ENCODE measurements at places on chromosomes 11 and 22.

DNA sequence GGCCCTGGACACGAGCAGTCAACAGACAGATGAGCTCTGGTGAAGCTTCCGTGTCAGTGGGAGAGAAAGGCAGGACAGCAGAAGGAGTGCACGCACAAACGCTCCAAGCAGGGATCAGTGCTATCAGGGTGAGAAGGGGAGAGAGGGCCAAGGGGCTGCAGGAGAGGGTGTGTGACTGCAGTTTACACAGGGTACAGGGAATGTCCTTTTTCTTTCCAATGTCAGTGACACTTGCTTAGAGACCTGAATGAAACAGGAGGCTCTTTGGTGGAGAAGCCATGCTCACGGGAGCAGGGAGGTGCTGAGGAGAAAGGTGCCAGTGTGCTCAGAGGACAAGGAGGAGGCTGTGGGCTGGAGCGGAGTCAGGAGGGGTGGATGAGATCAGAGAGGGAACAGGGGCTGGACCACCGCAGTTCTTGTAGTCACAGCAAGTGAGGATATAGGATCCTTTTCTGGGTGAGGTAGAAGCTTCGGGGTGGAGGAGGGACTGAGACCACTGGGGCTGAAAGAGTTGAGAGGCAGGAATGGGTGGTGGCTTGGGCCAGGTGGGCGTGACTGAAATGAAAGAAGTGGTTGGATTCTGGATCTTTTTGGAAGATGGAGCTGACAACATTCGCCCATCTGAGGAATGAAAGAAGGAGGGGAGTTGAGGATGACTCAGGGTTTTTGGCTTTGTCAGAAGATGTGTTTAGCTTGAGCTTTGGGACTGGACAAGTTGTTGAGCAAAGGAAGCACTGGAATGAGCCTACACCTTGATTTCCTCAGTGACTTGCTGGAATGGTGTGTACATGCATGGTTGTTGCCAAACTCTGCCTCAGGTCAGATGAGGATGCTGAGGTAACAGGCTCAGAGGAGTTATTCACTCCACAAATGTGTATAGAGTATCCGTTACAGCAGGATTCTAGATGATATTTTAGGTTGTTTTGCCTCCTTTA lies 87.9 kb downstream of the ADAMTS15 start:
- DNase-seq, result no peak

DNA sequence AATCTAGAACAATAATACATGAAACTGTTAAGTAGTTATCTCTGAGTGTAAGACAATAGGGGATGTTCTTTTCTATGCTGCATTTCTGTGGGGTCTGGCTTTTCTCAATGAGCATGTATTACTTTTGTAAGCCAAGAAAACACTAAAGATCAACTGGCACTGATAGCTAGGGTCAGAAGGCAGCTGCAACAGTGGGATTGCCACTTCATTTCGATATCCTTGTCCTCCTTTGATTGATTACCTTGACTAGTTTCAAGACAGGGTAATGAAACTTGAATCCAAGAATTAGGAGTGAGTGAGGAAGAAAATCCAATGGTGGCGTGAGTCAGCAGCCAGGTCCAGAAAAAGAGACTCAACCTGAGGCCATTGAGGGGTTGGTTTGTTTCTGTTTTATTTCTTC lies 46.5 kb downstream of the FEZ1 start:
- DNase-seq, result no peak

DNA sequence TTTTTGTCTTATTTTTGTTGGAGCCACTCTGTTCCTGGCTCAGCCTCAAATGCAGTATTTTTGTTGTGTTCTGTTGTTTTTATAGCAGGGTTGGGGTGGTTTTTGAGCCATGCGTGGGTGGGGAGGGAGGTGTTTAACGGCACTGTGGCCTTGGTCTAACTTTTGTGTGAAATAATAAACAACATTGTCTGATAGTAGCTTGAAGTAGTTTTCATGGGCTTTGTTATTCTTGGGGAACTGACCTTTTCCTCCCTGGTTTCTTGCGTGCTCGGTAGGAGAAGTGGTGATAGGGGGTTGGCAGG lies 6.0 kb upstream of the MCM5 start:
- no peak for DNase-seq

- DNase-seq, result no peak
Measured at GRCh38 chr11:78390809-78391208, 26.8 kb downstream of the GAB2 start.

- peak; percentile 58 for DNase-seq
Measured at GRCh38 chr11:10108915-10109680, 184.9 kb downstream of the SBF2 start.

- DNase-seq, result no peak
Measured at GRCh38 chr22:43413826-43414225, 2.0 kb downstream of the MPPED1 start.

DNA sequence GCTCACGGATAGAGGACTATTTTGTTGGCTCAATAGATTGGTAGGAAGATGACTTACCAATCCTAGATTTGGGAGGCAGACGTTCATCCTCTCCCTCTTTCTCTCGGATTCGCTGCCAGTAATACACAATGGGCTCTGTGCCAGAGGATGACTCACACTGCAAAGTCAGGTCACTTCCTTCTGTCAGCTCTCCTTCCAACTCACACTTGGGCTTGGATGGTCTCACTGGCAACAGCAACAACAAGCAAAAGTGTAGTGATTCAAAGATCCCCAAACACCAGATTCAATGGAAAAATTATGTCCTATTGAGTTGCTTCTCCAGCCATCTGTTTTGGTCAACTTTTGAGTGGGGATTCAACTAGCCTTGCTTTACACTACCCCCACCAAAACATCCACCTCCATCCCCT lies 21.7 kb upstream of the HSPA8 start:
- DNase-seq, result peak; percentile 88

DNA sequence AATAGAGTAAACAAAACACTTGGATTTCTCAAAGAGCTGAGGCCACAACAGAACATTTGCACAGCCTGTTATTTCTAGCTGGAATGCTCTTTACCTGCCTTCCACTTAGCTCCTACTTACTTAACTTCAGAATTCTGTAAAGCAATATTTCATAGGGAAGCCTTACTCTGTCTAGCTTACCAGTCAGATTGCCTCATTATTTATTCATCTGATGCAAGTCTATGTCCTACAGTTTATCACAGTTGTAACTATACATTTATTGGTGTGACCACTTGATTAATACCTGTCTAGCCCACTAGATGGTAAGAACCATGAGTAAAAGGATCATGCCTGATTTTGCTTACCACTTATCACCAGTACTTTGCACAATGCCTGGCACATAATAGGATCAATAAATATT lies 56.1 kb upstream of the ME3 start:
- no peak for DNase-seq

- peak; percentile 31 for DNase-seq
Measured at GRCh38 chr11:76560219-76560618, 110.3 kb downstream of the LRRC32 start.

GRCh38 chr11:128161436-128161835 lies 425.9 kb downstream of the ETS1 start:
- no peak for DNase-seq

DNA sequence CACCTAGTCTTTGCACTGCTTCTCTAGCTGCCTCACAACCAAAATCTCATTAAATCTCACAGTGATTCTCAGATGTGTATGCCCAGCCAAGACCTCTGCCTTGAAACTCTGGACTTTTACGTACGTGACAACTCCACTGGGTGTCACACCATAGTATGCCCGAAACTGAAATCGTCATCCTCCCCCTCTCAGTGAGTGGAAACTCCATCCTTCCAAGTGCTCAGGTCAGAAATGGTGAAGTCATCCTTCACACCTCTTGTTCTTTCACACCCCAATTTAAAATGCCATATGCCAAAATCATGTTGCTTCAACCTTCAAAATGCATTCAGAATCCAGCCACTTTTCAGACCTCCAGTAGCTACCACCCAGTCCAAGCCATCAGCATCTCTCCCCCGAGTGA lies 42.5 kb downstream of the SFI1 start:
- no peak for DNase-seq

- peak; percentile 92 for DNase-seq
Measured at GRCh38 chr11:110376711-110377324, 52.9 kb upstream of the FDX1 start.

- DNase-seq, result no peak
Measured at GRCh38 chr22:38262051-38262795, 10.6 kb downstream of the TMEM184B start.

GRCh38 chr11:36425561-36426081 lies 84.5 kb downstream of the TRAF6 start:
- no peak for DNase-seq

DNA sequence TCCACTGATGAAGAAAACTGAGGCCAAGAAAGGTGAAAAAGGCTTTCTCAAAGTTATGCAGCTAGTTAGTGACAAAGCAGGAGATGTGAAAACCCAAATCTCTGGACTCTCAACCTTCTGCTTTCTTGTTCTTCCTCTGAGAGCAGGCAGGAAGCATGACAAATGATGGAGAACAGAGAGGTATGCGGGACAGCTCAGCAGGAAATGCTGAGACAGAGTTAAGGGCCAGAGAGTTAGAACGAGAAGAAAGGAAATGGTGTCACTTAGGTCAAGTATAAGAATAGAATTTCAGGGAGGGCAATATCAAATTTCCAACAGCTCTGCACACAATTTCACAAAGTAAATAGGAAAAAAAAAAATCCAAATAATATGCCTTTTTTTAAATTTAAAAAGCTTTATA lies 67.6 kb upstream of the ARHGAP42 start:
- DNase-seq, result peak; percentile 19

DNA sequence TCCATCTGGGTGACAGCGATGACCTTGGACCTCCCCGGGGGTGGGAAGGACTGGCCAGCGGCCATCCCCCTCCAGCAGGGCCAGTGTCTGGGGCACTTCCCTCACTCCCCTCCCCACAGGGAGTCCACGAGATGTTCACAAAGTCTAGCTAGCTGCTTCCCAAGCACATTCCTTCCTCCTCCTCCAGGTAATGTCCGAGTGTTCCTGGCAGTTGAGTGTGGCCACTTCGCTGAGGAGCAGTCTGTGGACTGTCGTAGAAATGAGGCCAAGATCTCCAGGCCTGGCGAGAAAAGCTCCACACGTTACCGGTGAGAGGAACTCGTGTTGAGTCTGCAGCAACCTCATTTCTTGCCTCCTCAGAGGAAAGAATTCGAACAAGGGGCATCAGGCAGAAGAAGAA lies 425.5 kb downstream of the BRD1 start:
- DNase-seq, result no peak

DNA sequence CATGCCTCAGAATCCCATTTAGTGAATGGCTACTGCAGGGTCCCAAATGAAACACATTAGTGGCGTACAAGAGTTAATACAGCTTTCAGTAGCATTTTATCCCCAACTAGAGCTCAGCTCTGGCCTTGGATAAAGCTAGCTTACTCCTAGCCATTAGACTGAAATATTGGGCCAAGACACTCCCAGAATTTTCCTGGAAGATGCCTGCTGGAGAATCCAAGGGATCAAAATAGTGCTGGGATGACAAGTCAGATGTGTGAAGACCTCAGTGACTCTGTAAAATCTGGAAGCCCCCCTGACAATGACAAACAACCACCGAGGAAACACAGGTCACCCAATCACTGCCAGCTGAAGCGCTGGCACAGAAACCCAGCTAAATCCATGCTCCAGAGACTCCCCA lies 303.1 kb upstream of the SORL1-AS1 start:
- DNase-seq, result no peak

DNA sequence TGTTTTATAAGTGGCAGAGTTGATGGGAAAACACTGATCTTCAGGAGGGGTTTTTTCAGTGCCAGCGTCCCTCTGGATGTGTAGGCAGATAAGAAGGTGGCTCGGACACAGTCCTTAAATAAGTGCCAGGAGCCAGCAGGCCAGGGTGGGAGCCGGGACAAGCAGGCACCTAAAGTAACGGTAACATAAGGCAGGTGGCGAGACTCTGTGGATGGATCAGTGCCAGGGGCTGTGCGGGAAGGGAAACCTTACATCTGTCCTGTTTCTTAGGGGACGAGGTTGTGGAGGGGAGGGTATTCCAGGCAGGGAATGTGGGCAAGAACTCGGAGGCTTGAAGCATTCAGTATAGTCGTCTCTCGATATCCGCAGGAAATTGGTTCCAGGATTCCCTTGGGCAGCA lies 15.9 kb downstream of the BCR start:
- DNase-seq, result no peak

DNA sequence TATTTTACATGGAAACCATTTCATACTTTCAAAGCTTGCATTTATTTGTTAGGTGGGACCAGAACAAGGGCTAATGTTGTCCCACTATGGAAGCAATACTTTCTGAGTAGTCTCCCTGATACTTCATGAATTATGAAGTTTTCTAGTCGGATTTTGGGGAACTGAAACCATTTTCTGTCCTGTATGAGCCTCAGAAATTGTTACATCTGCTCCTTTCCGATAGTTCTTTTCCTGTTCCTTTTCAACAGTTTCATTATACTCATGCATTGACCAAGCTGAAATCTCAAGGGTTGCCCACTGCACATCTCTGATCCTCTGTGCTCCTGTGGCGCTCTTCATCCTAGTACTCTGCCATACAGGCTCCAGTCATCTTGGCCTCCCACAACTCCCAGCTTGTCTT lies 31.5 kb upstream of the GLYATL1 start:
- DNase-seq, result no peak

DNA sequence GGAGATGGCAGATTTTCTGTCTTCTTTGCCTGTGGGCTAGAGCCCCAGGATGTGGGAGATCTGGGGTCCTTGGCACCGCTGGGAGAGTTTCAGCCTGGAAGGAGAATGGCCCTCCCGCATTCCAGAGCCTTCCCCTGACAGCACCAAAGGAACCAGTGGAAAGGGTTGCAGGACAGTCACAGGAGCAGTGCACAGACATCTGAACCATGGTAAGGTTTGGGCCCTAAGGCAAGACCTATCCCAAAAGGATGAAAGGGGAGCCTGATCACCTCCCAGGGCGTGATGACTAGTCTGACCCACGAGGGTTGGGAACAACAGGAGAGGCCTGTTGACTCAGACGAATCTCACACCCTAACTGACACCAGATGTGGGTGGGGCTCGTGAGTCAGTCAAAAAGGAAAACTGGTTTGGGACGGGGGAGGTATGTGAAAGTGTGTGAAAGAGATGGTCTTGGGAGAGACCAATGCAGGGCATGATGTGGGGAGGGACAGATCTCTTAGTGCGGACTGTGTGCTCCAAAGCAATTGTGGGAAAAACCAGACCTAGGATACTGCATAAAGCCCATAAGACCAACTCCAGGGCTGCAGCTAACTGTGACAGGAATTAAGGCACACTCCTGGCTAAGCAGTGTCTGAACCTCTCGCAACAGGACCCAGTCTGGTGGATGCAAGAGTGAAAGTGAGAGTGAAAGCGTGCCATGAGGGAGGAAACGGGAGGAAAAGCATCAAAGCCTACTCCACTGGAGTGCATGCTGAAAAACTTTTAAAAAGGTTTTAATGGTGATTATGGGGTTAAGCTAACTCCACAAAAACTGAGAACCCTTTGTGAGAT lies 39.1 kb upstream of the GLYAT start:
- peak; percentile 39 for DNase-seq

DNA sequence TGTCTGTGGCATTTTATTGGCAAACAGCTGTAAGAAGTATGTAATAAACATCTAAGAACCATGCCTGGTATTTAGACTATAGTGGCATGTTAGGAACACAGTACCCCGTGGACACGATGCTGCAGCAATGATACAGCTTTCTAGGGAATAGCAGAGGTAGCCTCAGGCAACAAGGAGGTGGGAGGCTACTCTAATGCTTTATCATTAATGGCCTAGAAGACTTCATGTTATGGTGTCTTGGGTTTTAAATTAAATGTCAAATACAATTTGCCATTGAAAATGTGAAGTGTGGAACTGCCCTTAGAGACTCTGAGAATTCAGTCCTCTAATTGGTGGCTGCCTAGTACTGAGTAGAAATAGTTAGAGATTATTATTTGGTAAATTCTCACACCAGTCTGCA lies 516.9 kb downstream of the CNTN5 start:
- no peak for DNase-seq

All from adipocyte (in vitro differentiated cells).